Anterior cingulate cortex (tissue), 58 donors: ENCODE measurements at places on chromosomes 1 and 21.

GRCh38 chr1:1421147-1421906, at the start of gene ANKRD65:
TSS of gene ANKRD65 (minus strand) at chr1:1421276. CDS start at chr1:1421005, 271 bp downstream.
- no peak for DNase-seq

DNA sequence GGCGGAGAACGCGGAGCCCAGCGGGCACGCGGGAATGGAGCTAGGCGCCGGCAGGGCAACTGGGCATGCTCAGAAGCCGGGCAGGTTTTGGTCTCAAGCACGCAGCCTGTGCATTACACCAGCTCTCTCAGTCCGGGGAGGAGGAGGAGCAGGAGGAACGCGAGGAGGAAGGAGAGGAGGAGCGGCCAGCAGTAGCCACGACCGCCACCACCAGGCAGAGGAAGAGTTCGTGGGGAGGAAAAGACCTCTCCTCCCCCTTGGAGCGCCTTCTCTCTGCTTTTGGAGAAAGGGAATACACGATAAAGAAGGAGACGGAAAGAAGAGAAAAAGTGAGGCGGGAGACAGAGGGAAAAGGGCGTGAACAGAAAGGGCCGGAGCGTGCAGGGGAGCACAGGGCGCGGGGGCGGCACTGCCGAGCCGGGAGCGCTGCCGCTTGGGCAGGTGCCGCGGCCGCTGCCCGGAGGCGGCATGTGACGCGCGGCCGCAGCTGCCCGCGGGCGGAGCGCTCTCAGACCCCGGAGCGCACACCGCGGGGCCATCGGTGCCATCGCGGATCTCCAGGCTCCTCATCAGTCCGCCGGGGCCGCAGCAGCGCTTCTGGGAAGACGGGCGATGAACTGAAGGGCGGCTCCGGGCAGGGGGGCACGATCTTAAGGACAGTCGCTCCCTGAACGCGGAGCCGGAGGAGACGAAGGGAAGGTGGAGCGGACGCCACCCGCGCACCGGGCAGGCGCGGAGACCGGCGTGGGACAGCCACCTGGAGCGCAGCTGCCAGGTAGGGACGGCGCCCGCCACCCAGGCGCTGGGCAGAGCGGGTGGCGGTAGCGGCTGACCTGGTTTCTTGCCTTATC, at the start of gene CHRM3:
Gene CHRM3, plus strand, starts transcription at position 116 of the 851 bp plus-strand sequence. CDS start 520,884 bp downstream, outside the sequence.
- peak; percentile 33 for DNase-seq

DNA sequence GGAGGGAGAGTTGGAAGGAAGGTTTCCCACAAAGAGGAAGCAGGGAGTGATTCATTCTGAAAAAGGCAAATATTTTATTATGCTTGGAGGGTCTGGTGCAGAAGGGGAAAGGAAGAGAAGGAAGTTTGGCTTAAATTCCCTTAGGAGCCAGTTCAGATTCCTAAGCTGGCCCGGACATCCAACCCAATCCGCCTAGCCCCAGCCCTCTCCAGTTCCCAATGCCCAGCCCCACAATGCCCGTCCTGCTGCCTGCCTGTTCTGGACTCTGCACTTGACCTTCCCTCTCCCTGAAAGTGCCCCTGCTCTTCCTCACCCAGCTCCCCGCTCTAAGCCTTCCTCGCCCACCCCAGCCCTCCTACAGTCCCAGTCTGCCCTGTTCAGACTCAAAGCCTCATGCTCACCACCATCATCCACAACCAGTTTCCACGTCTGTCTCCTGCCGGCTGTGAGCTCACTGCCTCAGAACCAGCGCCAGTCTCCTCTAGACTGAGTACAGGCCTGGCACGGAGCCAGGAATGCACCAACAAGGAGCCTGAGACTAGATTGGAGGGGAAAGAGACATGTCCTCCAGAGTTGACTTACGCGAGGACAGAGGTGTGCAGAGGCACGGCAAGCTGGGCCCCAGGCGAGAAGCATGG, 18.9 kb downstream of the CAPN2 start:
- DNase-seq, result no peak

DNA sequence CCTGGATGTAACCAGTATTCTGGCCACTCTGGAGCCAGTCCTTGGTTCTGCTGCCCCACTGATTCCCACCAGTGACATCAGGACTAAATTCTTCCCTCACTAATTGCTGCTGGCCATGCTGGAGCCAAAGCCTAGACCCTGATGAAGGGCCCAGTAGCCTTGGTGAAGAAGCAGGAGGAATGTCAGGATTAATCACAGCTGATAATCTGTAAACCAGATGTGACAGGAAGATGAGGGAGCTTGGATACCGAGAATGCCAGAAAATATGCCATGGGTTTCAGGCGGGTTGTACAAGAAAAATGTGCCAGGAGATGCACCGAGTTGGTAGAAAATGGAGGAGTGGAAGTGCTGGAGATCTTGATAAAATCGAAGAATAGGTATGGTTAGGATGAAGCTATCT, 119.0 kb upstream of the PPP2R5A start:
- no peak for DNase-seq

GRCh38 chr1:116871779-116872146, 38.0 kb upstream of the PTGFRN start:
- no peak for DNase-seq

- no peak for DNase-seq
Observed at GRCh38 chr1:116346943-116347673, 25.9 kb upstream of the ATP1A1 start.

GRCh38 chr1:95438218-95438948, 204.4 kb downstream of the RWDD3 start:
- DNase-seq, result no peak

DNA sequence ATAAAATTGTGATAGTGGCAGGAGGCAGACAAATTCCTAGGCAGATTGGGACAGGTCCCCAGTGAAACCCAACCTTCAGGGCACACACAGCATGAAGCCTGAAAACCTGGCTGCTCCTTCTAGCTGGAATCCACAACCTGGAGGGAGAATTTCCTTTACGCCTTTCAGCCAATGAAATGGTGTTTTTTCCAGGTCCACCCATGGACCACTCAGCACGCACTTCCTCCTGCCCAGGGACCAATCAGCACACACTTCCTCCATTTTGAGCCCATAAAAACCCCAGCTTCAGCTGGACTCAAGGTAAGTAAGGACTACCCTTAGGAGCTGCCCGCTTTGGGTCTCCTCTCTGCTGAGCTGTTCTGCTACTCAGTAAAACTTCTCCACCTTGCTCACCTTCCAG, 120.1 kb downstream of the AKT3 start:
- no peak for DNase-seq

DNA sequence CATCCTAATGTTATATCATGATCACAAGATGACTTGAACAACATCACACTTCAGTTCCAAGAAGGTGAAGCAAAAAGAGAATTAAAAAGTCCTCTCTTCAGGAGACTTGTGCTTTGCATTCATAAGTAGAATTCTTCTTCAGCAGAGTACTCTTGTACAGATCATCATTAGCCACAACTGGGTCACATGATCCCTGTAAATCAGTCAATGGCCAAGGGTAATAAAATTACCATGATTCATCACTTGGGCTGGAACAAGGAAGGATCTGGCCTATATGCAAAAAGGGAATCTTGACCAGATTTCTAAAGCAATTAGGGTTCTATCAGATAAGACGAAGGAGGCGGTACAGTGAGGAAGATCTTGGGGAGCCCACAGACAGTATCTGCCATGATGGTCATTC, 458.0 kb upstream of the DEPDC1 start:
- no peak for DNase-seq

- DNase-seq, result no peak
Observed at GRCh38 chr1:6010554-6010953, 18.3 kb upstream of the NPHP4 start.

- no peak for DNase-seq
Observed at GRCh38 chr1:9561429-9561828, 22.2 kb downstream of the SLC25A33 start.

- DNase-seq, result peak; percentile 58
Observed at GRCh38 chr1:109877317-109877771, 33.3 kb upstream of the CSF1 start.

DNA sequence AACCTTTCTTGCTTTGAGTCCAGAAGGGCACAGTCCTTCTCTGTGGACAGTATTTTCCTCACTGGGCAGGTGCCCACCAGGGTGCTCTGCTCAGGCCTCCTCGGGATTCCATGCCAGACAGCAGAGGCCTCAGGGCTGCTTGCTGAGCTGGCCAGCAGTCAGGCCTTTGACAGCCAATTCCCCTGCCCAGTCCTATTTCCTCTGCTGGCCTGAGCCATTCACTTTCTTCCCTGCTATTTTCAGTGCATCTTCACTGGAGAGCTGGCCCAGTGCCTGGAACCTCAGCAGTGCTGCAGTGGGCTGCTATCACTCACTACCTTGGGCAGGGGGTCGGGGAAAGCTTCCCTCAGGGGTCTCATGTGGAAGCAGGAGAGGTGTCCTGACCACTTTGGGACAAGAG, 33.2 kb downstream of the KCNA10 start:
- no peak for DNase-seq

- no peak for DNase-seq
Observed at GRCh38 chr1:22285549-22286396, 142.9 kb upstream of the WNT4 start.

DNA sequence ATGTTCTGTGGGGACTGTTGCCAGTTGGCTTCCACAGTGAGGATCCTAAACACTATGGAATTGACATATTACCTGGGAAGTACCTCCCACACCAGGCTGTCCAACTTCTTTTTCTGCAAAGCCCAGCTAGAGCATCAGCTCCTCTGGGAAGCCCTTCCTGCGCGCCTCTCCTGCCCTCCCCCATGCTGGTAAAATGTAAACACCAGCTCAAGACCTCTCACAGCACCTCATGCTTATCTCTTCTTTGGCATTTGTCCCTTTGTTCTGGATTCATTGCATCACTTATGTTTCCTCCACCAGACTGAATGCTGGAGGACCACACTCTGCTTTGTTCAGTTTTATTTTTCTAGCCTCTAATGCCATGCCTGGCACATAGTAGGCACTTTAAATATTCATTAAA, 172.1 kb downstream of the HHAT start:
- no peak for DNase-seq

- peak; percentile 71 for DNase-seq
Observed at GRCh38 chr1:203796236-203796605, 798 bp downstream of the ZBED6 start.

GRCh38 chr1:5611851-5612250, 380.4 kb downstream of the NPHP4 start:
- DNase-seq, result no peak

DNA sequence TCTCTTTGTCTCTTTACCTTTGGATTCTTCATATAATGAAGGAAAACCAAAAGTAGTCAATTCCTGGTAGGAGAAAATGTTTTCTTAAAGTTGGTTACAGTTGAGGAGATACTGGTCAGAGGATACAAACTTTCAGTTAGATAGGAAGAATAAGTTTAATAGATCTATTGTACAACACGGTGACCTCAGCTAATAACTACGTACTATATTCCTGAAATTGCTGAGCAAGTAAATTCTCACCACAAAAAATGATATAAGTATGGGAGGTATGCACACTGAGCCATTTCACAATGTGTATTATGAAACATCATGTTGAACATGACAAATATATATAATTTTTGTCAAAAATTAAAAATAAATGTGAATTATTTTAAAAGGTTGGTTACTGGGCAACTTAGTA, 20.4 kb downstream of the SSX2IP start:
- DNase-seq, result no peak

DNA sequence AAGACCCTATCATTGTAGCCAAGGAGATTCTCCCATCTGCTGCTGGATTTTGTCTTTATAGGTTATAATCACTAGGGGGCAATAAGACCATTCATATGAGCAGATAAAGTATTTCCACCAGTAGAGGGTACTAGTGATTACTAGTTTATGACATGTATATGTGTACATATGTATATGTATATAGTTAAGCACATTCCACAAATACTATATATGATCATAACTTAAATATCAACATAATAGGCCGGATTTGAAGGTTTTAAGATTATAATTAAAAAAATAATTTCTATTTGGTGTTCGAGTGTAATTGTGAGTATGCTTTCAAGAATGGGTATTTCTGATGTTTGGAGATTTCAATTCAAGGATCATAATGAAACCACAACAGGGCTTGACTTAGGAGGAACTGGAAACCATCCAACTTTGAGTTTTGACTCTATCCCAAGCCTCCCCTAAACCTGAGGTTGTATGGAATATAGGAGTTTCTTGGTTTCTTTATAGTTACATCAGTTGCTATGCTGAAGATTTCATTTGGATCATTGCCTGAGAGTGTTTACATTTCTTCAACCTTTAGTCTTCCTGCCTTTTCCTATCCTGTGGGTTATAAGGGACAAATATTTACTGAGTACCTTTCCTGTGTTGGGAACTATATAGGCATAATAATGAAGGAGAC, 16.9 kb downstream of the TCEANC2 start:
- DNase-seq, result no peak

DNA sequence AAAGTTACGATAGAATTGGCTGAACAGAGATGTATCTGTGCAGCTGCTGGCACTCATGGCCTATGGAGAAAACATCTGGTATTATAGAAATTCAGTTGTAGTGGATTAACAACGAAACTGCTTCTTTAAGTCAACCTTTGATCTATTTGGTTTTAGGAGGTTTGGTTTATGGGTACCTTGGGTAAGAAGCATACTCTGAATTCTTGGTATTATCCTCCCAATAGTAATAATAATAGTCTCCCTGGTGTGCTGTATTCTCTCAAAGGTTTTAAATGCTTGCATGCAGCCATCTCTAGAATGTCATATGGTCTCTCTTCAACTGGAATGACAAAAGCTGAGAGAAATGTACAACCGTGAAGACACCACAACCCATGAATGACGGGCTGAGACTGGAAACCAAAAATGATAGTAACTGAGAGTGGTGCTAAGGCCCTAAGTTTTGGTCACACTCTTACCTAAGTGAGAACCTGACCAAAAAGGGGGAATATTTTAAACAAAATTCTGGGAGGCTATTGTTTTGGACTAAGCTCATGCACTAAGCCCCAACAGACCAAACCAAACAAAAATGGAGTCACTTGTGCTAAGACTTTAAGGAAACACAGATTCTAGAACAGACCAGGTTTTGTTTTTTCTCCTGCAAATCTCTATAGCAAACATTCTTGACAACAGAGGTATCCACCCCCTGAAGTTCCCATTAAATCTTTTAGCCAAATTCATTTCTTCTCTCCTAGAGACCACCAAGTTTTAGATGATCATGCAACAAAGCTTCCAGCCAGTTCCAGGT, 17.6 kb upstream of the TMEM61 start:
- DNase-seq, result no peak

DNA sequence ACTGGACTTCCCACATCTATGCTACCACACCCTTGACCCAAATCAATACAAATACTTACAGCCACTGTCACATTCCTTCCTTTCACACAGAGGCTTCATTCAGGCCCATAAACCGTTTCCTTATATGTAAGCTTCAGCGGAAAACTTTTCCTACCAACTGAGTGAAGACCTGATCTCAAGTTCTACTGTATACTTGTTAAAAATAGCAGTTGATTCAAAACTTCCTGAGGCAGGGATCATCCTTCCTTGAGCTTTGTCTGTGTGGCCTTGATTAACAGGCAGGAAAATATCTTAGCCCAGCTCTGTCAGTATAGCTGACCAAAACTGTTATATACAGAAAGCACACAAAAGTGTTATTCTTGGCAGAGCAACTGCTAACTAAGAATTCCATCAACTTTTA, 42.7 kb downstream of the DENND2C start:
- no peak for DNase-seq

DNA sequence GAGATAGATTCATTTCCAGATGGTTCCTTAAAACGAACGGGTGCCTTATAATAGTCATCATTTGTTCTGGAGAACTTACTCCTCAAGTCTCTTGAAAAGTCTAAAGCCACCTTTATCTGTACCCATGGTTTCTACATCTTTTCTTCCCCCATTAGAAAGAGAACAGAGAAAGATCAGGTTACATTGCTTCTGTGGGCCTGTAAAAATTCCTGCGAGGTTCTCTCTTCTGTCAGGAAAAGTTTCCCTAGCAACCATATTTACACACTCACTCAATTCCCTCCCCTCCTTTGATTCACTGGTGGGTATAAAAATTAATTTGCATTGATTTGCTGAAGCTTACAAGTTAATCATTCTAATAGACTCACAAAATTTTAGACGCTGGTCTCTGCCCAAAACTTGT, 6.7 kb downstream of the PHC2 start:
- DNase-seq, result no peak
